ENCODE measurements at places on chromosomes 1 and 21.

GRCh38 chr1:96075704-96076455 lies 645.7 kb upstream of the PTBP2 start:
- DNase-seq = no peak

DNA sequence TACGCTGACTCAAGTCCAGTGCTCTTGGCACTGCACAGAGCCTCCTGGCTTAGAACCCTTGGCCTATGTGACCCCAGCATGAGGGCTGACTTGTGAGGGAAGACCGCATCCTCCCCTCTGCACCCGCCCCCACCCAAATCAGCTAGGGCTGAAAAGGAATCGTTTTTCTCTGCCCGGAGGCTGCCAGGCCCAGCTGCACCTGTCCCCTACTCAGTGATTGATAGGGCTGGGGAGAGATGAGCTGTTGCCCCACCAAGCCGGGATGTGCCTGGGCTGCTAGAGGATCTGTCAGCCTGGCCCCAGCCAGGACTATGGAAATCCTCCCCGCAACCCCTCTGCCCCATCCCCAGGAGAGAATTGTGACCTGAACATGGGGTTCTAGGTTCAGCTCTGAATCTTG lies 20.6 kb downstream of the MYOG start:
- no peak for DNase-seq

DNA sequence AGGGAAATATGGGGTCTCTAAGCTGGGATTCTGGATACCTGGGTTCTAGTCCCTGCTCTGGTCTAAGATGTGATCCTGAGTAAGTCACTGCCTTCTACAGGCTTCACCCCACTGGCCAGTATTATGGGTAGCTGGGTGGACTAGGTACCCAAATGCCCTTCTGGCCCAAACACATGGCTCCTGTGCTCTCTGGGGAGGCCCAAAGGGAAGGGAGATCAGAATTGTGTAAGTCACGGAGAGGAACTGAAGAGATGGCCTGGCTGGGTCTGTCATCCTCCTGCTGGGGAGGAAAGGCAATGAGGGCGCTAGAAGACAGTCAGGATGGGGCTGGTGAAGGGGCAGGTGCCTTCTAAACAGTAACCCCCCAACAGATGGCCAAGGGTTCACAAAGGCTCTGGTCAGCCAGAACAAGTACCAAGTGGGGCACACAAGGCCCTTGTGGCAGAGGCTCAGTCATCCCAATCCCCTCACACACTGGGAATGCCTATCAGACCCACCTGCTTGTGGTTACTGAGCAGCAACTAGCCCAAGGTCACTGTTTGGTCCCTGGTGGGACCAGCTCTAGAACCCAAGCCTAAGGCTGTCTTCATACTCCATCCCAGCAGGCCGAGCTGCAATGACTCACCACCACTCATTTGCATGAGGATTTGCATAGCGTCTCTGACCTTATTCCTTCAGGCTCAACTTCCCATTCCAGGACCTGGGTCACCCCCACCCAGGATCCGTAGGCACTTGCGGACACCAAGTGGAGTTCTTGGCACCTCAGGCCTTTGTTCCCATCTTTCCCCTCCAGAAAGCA lies 9.2 kb downstream of the MEF2D start:
- no peak for DNase-seq

- no peak for DNase-seq
Measured at GRCh38 chr1:204154568-204155255, 2.9 kb upstream of the ETNK2 start.

- no peak for DNase-seq
Measured at GRCh38 chr1:14263671-14264070, 334.8 kb upstream of the KAZN start.

DNA sequence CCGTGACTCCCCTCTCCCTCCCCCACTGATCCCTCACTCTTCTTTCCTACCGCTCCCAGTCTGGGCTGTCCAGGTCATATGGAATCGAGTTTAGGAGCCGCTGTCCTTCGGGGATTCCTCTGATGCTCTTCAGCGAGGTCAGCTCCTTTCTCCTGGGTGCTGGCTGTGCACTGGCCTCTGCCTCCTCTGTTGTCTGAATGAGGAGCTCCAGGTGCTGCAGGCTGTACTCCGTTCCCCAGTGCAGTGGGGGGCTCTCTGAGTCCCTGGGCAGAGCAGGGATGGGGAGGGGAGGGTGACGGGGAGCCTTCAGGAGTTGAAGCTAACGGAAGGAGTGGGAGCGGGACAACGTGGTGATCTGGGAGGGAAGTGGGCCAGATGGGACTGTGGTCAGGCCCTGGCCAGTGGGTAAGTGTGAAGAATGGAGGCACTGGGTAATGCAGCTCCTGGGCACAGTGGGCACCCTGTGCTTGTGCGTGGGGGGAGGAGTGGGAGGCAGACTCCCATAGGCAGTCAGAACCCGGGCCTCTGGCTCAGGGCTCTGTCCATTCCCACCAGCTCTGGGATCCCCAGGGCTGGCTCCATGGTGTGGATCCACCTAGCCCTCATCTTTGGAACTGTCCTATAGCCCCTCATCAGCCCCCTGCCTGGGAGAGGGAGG lies 59.5 kb upstream of the TLR5 start:
- DNase-seq = no peak

GRCh38 chr1:48414264-48414663 lies 57.7 kb downstream of the SPATA6 start:
- no peak for DNase-seq

DNA sequence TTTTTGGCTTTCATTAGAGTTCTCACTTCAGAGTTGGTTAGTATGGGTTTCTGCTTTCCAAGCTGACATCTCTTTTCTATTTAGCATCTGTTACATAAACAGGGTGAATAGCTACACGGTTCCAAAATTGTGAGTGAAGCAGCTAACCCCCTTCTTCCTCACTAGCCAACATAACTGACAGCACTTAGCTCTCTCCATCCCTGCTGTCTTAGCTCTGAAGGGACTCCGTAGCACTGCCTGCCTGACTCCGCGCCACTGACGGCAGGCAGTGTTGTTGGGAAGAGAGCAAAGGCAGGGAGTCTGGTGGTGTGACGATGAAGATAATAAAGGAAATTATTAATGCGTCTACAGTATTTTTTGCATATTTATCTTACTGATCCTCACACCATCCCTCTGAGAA lies 247.0 kb downstream of the PTBP2 start:
- peak; percentile 47 for DNase-seq

- no peak for DNase-seq
Measured at GRCh38 chr1:236486356-236487002, 37.3 kb upstream of the LGALS8 start.

DNA sequence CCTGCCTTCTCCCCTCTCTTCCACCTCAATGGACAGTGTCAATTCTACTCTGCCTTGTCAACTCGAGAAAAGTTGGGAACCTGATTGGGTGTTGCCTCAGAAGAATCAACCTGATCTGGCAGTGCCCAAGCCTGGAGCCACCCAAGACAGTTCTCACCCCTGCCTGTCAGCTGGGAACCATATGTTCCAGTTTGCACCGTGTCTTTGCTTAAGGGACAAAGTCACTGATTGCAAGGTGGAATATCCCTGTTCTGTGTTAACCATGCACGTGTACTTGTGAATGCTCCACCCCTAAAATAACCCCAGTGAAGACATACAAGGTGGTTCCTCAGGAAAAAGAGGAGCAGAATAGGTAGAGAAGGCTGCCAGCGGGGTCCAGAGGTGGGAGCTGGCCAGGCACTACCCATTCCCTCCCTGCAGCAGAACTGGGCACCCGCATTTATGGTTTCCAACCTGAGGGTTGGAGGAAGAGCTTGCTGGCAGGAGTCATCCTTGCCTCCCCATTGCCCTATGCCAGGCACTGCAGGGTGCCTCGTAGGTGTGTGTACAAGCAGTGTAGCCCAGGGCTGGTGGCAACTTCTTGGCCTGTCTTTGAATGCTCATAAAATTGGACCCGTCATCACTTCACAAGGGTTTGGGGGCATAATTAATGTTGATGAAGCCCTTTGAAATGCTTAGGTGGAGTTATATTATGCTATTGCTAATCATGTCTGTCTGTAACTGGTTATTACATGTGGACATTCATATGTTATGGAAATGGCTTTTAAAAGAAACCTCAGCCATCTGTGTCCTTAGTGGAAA lies 11.3 kb downstream of the NIPAL3 start:
- DNase-seq = peak; percentile 65

- DNase-seq = no peak
Measured at GRCh38 chr1:17251701-17252376, 2.9 kb downstream of the PADI3 start.

DNA sequence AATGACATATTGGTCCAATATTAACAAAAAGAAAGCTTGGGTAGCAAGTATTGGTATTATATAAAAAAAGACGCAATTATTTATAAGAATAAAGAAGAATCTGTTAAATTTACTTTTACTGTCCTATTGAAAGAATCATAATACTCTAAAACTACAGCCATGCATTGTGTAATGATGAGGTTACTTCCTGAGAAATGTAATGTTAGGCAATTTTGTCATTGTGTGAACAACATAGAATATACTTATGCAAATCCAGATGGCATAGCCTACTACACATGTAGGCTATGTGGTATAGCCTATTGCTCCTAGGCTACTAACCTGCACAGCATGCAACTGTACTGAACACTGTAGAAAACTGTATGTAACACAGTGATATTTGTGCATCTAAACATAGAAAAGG lies 121.2 kb upstream of the PTGFR start:
- DNase-seq = no peak

GRCh38 chr1:204390751-204391466 lies 20.7 kb downstream of the PPP1R15B start:
- DNase-seq = no peak

DNA sequence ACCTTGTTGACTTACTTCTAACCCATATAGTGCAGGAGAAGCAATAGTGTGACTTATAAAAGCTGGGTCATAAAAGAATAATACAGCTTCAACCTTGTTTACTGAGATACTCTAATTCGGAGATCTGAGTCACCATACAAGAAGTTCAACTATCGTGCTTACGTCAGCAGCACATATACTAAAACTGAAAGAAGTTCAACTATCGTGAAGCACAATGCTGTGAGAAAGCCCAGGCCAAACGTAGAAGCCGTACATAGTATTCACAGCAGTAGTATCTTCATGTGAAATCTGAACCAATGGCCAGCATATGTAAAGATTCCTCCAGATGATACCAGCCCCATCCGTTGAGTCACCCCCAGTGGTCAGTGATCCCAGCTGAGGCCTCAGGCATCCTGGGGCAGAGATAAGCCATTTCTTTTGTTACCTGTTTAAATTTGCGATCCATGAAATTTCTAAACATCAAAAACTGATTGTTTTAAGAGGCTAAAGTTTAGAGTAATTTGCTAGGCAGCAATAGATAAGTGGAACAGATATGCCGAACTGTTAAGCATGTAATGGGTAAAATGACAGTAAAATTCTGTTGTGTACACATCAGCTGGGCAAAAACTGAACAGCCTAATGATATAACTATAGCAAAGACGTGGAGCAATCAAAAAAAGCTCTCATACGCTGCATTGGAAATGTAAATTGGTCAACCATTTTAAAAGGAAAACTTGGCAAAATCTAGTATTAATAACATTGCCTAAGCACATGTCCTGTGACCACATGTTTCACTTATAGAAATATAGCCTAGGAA lies 53.9 kb upstream of the SAMD13 start:
- no peak for DNase-seq

DNA sequence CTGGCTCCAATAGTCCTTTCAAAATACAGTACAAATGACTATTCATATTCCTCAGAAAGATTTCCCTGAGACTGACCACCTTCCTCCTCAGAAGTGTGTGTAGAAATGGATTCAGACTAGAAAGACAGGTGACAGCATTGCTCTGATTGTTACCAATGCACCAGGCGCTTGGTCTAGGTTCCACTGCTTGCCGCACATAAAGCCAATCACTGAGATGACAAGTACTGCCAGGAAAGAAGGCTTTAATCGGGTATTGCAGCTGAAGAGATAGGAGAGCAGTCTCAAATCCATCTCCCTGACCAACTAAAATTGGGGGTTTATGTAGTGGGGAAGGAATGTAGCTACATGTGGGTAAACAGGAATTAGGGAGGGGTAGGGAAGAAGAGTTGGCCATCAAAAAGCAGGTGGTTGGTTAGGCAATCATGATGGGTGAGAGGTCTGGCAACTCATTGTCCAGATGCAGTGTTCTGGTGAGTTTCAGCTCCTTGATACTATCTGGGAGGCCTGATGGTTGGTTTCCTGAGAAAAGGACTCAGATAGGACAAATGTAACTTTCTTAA lies 98.0 kb downstream of the KCNH1 start:
- DNase-seq = no peak

DNA sequence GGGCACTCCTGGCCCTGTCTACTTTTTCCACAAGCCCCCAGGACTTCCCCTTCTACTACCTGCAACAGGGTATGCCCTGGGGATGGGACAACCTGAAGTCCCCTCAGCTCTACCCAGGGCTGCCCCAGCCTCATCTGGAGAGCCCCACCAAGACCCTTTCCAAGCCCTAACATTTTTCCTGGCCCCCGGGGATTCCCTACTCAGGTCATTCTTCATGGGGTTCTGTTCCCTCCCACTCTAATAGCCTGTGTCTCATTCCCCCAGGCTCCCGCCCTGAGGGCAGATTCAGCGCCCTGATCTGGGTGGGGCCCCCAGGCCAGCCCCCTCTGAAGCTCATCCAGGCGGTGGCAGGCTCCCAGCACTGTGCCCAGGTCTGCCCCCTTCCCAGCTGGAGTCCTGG lies 9.6 kb downstream of the EXTL1 start:
- no peak for DNase-seq

DNA sequence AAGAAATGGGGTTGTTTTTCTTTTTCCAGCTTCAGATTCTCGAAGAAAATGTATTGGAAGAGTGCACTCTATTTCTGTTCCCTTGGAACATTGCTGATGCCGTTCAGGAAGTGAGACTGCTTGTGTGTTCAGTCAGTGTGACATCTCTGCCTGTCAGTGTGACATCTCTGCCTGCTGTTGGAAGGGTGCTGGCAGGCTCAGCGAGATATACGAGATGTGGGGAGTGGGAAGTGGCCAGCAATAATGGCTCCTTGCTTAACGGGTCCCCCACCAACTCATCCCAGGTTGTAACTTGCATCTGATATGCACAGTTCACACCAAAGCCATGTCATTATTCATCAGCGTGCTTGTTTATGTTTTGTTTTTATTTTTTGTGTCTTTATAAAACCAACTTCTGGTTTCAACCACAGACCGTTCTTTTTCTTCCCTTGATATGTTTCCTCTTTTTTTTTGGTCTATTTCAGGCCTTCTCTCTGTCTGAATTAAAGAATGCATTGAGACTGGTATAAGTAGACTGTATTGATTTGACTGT lies 145.4 kb downstream of the GALNT2 start:
- no peak for DNase-seq

DNA sequence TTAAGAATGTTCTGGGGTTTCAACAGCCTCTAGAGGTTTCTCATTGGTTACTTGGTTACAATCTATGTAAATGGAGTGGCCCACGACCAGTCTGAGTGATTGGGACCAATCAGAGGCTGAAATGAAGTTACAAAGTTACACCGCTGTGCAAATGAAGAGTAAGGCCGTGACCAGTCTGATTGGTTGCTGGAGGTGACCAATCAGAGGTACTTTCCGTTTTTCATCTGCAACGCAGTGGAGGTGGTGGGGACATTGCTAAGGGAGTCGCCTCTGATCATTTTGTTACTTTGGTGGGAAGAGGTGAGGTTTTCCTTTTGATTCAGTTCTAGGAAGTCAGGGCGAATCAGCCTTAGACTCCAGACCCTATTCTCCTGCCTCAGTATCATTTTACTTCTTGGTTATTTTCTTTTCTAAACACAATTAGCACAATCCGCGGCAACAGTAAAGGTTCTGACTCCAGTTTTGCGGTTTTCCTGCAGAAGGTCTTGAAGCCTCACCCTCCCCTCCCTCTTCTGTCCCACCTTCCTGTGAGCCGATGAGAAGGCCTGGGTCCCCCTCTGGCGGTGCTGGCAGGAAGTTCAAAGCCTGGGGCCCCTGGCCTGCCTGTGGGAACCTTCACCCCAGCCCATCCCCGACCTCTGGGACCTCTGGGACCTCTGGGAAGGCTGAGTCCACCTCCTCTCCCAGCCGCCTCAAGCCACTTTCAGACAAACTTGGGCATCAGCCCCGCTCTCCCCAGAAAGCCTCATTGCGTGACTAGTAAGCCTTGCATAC lies 38.7 kb upstream of the TTC34 start:
- no peak for DNase-seq

Measured in NCI-H2227 treated with DMSO at 0.1 percent for 48 hours (cell line).